Effector memory CD8-positive, alpha-beta T cell (primary cell): ENCODE measurements at places on chromosomes 12 and 14.
A peak's percentile ranks its signal among the peaks of the same experiment; 100 is the strongest.

DNA sequence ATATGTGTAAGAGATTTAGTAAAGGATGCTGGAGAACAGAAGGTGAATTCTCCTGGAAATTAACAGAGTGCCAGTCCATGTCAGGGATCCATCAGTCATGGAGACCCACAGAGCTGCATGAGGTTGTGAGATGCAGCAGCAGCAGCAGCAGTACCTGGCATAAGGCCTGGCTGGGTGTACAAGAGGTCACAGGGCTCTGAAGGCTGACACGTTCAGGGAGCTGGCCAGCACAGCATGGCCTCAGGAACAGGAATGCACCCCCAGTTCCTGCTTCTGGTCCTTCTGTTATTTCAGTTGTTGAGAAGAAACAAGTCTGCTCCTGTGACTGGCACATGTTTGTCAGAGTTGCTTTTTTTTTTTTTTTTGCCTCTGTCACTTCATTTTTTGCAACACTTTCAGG lies 210.8 kb downstream of the CNTN1 start:
- no peak for DNase-seq

GRCh38 chr12:51866762-51867161 lies 18.2 kb upstream of the FIGNL2 start:
- no peak for DNase-seq

- no peak for DNase-seq
Observed at GRCh38 chr12:104852896-104853295, 105.2 kb downstream of the SLC41A2 start.

GRCh38 chr12:112738531-112738930 lies 53.0 kb upstream of the RPH3A start:
- no peak for DNase-seq

DNA sequence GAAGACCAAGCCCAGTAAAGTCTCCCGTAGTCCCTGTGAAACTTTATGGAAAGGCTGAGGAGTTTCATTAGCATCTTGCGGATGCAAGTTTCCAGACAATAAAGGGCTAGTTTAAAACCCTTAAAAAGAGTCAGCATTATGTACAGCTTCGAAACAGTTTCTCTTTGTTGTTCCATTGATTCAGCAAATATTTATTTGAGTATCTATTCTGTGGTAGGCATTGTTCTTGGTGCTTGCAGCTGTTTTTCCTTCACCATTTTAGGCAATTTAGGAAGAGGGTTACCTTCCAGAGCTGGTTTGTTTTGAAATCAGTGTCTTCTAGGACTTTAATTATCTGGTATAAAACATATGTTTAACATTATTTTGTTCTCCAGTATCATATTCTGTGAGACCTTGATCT lies 1.5 kb downstream of the SLIRP start:
- no peak for DNase-seq

DNA sequence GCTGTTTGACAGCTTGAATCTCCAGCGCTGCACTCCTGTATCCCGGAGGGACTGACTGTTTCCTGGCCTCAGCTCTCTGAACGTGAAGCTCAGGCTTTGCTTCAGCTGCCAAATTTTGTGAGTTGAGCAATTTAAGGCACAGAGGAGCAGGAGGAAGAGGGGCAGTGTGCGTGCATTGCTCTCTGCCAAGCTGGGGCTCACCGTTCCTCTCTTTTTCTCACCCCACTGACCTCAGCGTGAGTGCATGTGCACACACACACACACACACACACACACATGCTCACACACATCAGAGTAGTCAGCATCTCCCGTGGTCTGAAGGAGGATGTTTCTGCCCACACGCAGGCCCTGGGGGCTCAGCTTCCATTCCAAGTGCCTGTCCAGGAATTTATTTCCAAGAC lies 27.8 kb upstream of the BDKRB2 start:
- DNase-seq, result no peak

GRCh38 chr12:54017027-54017788 lies 8.4 kb downstream of the HOXC8 start:
- DNase-seq, result no peak

- no peak for DNase-seq
Observed at GRCh38 chr12:81683881-81684280, 75.3 kb downstream of the PPFIA2 start.

- DNase-seq, result no peak
Observed at GRCh38 chr12:114004402-114004801, 38.3 kb upstream of the RBM19 start.

DNA sequence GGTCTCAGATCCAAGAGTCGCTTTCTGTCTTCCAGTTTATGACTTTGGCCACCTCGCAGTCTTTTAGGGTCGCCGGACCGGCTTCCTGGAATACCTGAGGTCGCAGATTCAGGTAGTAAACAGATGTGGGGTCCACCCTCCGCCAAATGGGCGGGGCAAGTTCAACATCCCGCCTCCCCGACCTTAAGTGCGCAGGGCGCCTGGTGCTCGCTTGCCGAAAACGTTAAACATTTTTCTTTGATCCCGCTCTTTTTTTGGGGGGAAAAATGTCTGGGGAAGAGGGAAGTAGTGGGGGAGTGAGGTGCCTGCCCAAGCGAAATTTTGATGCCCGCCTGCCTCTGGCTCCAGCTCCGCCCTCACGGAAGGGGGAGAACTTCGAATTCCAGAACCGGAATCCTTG lies 73.9 kb upstream of the TBX5 start:
- no peak for DNase-seq

DNA sequence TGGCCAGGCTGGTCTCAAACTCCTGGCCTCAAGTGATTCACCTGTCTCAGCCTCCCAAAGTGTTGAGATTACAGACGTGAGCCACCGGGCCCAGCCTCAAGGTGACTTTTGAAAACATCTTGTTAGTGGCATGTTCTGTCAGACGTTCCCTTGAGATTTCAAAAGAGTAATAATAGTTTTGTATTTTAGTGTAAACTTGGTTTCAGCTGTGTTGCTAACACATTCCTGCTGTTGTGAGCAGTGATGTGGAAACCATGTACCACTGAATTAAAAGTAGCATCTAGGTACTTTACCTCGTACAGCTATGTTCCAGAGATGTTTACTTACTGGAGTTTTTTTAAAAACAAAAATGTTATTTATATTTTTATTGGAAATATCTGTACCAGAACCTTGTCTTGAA lies 111.3 kb downstream of the AEBP2 start:
- DNase-seq, result no peak

DNA sequence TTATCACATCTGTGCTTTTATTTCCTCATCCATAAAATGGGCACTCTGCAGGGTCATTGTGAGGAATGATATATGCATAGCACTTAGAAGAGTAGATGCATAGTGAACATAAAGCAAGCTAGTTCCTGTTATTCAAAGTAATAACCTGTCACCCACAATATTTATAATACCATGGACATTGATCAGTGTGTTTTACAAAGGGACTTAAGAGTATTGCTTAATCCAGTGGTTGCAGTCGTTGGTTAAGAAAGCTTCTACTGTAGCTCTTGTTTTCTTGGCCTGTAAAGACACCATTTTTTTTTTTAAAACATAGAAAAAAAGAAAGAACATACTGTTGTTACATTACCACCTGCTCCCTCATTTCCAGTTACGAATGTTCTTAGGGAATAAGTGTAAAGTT lies 13.1 kb downstream of the METAP2 start:
- no peak for DNase-seq

DNA sequence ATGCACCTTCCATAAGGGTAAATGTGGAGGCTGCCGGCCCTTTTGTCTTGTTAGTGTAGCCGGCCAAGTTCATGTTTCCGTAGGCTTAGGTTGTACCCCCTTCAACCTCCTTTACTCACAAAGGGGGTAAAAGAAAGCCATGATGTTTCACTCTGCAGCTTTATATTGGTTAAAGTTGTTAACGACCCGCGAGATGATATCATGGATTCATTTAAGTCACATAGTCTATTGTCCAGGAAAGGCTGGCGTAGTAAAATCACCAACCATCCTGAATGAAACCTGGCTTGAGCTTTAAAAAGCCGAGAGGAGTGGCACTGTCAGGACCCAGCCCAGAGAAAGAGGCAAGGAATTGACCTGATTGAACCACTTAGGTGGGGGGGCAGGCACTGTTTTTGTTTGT lies 1.3 kb downstream of the UNG start:
- no peak for DNase-seq

DNA sequence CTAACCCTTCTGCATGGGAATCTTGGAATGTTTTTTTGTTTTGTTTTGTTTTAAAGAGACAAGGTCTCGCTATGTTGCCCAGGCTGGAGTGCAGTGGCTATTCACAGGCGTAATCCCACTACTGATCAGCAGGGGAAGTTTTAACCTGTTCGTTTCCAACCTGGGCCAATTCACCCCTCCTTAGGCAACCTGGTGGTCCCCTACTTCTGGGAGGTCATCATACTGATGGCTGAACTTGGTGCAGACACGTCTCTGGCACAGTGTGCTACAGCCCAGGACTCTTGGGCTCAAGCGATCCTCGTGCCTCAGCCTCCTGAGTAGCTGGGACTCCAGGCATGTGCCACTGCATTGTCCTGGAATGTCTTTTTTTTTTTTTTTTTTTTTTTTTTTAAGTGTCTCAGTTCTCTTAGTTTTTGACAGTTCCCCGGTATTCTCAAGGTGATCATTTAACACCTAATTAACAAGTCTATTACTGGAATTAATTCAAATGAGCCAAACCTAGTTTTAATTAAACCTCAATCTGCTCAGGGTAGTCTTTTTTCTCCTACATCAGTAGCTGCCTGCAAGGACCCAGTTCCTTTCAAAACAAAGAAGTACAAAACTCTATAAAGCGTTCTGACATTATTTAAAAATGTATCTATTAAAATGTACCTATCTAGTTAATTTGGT lies 49.0 kb upstream of the ISM2 start:
- no peak for DNase-seq

GRCh38 chr12:122986258-122986871 lies 5.9 kb downstream of the ARL6IP4 start:
- no peak for DNase-seq

- DNase-seq, result no peak
Observed at GRCh38 chr12:128856035-128856790, 2.9 kb downstream of the GLT1D1 start.

DNA sequence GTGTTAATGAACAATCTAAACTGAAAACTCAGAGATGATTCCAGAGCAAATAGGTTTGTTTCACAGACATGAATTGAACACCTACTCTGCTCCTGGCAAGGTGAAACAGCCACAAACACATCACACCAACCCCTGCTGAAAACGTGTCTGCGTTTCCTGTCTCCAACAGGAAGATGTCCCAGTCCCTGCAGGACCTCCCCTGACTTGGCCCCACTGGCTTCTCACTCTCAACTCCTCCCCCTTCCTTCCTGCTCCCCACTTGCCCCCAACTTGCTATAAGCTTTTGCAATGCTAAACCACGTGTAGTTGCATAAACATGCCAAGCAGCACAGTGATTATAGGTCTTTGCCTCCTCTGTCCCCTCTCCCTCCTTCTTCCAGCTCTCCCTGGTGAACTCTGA lies 567.6 kb downstream of the BCL11B start:
- DNase-seq, result peak; percentile 63

DNA sequence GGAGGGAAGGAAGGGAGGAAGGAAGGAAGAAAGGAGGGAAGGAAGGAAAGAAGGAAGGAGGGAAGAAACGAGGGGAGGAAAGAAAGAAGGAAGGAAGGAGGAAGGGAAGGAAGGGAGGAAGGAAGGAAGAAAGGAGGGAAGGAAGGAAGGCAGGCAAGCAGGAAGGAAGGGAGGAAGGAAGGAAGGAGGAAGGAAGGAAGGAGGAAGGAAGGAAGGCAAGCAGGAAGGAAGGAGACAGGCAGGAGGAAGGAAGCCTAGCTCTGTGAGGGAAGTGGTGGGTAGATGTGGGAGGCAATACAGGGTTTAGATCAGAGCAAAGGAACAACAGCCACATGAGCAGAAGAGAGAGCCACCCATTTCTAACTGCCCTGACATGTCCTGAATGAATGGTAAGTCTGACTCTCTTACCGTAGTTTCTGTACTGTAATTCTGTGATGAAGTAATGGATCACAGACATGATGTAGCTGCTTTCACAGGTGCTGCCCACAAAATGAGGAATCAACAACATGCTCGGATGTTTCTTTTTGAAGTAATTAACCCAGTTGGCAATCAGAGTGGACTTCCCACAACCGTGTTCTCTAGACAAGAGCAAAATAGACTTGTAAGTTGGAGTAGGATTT lies 24.4 kb upstream of the HSP90B1 start:
- no peak for DNase-seq

DNA sequence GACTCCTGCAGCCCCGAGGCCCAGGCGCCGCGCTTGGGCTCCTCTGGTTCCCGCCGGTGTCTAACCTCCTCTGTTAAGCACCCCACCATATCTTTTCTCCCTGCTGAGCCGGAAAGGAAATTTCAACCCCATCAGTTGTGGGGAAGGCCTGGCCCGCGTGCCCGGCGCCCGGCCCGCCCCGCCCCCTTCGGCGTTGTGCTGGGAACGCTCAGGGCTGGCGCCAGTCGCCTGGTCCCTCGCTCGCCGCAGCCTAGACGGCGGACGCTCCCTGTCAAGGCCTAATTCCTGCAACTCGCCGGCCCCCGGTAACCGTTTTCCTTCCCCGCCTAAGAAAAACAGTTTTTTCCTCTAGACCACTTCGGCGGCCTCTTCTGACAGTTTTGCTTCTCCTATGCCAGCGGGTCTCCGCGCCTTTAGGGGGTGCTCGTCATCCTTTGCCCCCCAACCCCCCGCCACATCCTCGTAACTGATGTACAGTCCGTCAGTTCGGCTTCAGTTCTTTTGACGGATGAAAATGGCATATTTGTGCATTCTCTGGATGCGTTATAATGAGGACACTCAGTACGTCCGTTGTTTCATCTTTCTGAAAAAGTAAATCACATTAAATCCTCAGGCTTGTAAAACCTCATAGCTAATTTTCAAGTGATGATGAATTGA lies 506 bp upstream of the NAP1L1 start:
- DNase-seq, result peak; percentile 43

- DNase-seq, result no peak
Observed at GRCh38 chr12:115519887-115520286, 757.6 kb downstream of the MED13L start.
